ENCODE measurements at places on chromosomes 7 and 10.

- DNase-seq: no peak
Observed at GRCh38 chr10:68212721-68213352, 19.1 kb downstream of the ATOH7 start.

DNA sequence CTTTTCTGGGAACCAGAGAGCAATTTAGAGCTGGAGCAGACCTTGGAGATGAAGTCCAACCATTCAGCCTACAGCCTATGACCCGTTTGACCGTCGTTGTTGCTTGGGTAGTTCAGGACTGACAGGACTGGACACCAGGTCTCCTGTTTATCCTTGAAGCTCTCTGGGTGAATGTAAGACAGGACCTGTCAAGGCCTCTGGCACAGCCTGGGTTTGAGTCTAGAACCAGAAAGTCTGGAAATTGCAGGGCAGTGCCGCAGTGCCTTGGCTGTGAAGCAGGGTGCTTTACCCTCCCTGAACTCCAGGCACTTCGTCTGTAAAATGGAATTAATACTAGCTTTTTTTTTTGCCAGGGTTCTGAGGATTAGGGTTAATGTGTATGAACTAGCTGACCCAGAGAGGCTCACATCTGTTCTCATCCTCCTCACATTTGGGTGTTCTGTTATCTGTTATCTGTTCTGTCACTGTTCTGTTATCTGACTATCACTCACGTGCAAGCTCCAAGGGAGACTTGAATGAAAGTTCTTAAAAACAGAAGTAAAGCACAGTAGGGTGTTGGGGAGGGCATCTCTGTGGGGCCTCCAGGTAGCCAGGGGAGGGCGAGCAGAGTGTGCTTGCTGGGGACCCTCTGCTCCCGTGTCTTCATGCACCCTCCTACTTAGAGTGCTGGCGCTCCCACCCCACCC, 9.9 kb downstream of the BLVRA start:
- no peak for DNase-seq

DNA sequence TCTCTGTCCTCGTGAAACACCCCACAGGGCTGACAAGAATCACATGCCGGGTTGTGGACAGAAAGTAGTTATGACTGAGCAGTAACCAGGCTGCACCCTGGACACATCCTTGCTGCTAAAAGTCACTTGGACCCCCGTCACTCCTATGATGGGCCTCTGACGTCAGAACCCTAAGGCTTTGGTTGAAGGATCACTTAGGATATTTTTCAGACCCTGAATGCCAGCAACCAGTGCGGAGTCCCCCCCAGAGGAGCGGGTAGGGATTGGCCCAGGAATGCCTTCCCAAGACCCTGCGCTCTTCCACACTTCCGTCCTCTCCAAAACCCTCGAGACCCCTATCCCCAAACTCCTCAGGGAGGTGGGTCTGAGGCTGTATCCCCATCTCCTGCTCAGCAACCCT, 52.1 kb downstream of the CFAP46 start:
- DNase-seq: no peak

- DNase-seq: no peak
Observed at GRCh38 chr10:31393844-31394243, 74.8 kb downstream of the ZEB1 start.

DNA sequence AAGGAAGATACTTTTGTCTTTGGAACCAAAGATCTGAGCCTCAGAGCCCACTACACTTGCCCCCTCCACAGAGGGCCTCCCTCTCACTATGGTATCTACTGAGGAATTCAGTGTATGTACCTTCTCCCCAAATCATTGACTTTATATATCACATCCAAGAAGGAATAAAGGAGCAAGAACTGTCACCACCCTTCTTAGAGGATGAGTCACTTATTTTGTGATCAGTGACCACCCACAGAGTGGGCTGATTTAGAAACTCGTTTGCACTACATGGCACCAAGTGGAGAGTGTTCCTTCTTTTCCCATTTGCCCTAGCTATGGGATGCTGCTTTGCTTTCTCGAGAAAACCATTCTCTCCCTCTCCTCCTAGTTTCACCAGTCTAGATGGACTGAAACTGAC, 5.7 kb downstream of the TMEM243 start:
- DNase-seq: no peak

GRCh38 chr10:50416881-50417280, 165.6 kb upstream of the ASAH2 start:
- no peak for DNase-seq

DNA sequence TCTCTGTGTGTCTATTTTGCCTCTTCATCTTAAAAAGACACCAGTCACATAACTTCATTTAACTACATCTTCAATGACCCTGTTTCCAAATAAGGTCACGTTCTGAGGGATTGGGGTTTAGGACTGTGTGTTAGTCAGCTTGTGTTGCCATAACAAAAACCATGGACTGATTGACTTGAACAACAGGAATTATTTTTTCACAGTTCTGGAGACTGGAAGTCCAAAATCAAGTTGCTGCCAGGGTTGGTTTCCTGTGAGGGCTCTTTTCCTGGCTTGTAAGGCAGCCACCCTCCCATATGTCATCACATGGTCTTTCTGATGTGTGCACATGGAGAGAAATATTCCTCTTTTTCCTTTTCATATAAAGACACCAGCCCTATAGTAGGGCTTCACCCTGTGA, 55.3 kb downstream of the REEP3 start:
- no peak for DNase-seq

DNA sequence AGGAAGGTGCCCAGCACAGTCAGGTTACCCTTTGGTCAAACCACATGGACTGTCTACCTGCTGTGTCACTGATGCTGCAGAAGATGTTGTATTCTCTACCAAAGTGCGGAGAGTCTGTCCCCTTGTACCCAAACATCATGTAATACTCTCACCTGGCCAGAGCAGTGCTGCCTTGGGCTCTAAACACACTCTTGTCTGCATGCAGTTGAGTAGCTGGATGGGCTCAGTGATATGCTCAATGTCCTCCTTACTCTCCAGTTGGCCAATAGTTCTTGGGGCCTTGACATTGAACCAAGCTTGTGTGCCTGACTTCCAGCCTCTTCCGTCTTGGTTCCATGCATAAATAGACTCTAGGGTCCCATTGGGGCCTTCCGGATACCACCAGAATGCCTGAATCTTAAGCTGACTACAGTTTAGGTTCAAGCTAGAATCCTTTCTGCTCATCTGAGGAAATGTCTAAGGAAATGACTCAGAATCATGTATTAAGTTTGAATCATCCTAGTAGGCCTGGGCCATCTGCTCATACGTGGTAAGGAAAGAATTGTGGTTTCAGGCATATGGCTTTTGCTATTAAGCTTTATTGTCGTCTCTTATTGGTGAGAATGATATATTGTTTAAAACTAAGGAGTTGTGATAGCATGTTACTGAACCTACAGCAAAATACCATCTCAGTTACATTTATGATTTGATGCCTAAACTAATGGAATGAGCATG, 118.0 kb downstream of the OTUD1 start:
- no peak for DNase-seq

GRCh38 chr10:70176441-70176840, 6.1 kb upstream of the SAR1A start:
- no peak for DNase-seq

DNA sequence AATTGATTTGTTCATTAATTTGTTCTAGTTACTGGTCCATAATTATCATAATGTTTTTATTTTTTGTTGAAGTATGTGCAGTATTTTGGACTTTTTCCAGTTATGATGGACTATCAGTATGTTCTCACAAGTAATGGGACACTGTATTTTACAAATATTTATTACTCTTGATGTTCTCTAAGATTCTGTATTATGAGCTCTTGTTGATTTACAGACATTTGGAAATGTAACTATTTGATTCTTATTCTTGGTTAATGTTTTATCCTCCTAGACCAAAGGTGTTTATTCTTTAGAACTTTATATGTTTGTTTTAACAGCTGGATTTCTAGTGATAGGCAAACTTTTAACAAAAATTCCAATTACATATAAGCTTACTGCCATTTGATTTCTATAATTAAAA, 200.6 kb downstream of the SDK1 start:
- no peak for DNase-seq

GRCh38 chr10:83677795-83678194, 461.5 kb upstream of the GHITM start:
- no peak for DNase-seq

DNA sequence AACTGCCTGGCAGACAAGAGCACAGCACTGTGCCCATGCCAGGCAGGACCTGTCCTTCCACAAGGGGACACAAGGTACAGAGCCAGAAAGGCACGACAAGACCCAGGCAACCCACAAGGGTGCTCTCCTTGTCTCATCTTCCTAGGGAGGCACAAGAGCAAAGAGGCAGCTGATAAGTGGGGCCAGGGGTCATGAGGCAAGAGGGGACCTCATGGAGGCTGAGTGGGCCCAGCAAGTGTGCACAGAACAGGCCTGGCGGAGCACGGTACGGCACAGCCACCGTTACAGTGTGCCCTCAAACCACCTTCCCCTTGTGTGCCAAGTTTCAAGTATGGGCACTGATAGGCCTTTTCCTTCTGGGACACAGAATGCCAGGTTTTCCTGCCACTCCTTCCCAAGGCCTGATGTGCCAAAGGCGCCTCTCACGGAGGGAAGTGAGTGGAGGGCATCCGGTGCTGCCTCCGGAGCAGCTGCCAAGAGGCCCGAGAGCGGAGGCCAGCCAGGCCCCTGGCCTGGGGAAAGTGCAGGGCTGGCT, 75.6 kb downstream of the FAM53B start:
- DNase-seq: no peak

DNA sequence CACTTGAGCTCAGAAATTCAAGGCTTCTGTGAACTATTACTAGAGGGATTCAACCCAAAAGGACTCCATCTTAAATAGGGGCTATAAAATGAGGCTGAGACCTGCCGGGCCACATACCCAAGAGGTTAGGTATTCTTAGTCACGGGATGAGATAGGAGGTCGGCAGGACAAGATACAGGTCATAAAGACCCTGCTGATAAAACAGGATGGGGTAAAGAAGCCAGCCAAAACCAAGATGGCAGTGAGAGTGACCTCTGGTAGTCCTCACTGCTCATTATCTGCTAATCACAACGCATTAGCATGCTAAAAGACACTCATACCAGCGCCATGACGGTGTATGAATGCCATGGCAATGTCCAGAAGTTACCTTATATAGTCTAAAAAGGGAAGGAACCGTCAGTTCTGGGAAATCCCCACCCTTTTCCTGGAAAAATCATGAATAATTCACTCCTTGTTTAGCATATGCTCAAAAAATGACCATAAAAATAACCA, 101.2 kb upstream of the TRIM24 start:
- DNase-seq: no peak

DNA sequence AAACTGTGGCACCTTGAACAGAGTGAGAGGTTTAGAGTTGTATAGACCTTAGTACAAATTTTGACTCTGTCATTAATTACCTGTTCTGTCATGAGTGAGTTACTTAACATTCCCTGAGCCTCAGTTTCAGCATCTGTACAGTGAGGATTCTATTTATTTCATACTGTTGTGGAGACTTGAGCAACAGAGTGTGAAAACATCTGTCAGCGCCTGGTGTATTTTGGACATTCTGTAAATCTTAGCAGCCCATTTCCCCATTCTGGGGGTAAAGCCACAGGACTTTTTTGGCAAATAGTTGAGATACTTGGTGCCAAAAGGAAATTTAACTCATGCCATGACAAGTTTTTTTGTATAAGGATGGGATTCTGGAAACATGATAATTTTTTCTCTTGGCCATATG, 94.8 kb downstream of the AUTS2 start:
- DNase-seq: no peak

DNA sequence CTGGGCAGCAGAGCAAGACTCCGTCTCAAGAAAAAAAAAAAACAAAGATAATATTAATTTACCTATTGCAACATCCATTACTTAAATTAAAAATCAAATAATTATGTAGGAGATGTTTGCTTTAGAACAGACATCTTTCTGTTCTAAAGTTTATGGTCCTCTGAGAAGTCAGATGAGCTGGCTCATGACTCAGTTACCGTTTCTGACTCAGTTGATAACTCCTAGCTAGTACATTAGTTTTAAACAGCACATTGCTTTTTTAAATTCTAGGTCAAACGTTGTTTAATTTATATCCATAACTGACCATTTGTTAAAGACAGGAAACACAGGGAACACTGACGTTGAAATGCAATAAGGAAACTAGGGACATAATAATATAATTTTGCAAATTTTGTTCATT, 162.7 kb downstream of the ETV1 start:
- no peak for DNase-seq

DNA sequence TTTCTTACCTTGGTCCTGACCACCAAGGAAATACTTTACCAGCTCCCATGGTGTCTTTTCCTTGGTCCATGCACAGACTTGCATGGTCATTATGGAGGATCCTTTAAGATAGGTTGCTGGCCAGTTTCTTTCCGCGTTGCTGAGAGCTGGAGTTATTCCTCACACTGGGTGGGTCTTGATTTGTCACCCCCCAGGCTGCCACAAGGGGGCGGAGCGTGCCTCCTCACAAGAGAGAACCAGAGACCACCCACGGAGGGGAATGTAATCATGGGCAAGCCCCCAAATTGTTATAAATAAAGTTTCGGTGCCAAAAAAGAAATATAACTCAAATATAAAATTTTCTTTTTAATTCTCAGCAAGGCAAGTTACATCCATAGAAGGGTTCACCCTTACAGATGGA, 10.5 kb upstream of the TRIM24 start:
- no peak for DNase-seq

DNA sequence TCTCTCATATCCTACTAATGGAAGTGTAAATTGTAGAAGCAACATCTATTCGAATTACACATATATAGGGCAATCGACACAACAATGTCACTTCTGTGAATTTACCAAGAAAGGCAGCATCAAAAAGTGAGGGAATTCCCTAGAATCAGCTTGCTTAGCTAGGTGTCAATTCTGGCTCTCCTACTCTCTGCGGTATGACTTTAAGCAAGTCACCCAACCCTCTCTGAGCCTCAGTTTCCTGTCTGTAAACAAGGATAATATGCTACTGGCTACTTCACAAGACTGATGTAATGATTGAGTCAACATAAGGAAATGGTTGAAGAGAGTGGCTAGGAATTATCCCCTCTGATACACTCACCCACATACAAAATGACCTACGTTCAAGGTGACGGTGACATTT, 19.4 kb downstream of the CCDC6 start:
- no peak for DNase-seq

DNA sequence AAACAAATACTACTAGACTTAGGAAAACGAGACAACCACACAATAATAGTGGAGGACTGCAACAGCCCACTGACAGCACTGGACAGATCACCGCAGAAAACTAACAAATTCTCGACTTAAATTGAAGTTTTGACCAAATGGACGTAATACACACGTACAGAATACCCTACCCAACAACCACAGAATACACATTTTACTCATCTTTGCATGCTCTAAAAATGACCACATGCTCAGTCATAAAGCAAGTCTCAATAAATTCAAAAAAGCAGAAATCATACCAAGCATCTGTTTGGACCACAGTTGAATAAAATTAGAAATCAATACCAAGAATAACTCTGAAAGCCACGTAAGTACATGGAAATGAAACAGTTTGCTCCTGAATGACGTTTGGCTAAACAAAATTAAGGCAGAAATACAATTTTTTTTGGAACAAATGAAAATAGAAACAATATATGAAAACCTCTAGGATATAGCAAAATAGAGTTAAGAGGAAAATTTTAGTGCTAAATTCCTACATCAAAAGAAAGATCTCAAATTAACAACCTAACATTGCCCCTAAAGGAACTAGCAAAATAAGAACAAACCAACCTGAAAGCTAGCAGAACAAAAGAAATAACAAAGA, 30.6 kb downstream of the MAPK8 start:
- DNase-seq: no peak

GRCh38 chr7:80600046-80600445, 38.4 kb upstream of the CD36 start:
- DNase-seq: no peak

- DNase-seq: no peak
Observed at GRCh38 chr10:108801775-108802517, 1121.4 kb downstream of the XPNPEP1 start.

- DNase-seq: no peak
Observed at GRCh38 chr7:6026820-6027311, 4.3 kb upstream of the ANKRD61 start.
